Activated CD4-positive, alpha-beta T cell treated with anti-CD3 and anti-CD28 coated beads, Interleukin-2, amount 50 U/mL, for 4 hours (primary cell): ENCODE measurements at places on chromosomes 2 and 18.
A peak's percentile ranks its signal among the peaks of the same experiment; 100 is the strongest.

GRCh38 chr18:69958422-69958821 is 10.7 kb upstream of the CD226 start:
- DNase-seq, result no peak

GRCh38 chr2:76556018-76556417 is 845.3 kb upstream of the GCFC2 start:
- DNase-seq, result no peak

GRCh38 chr18:46719388-46719787 is 37.5 kb downstream of the ST8SIA5 start:
- no peak for DNase-seq

DNA sequence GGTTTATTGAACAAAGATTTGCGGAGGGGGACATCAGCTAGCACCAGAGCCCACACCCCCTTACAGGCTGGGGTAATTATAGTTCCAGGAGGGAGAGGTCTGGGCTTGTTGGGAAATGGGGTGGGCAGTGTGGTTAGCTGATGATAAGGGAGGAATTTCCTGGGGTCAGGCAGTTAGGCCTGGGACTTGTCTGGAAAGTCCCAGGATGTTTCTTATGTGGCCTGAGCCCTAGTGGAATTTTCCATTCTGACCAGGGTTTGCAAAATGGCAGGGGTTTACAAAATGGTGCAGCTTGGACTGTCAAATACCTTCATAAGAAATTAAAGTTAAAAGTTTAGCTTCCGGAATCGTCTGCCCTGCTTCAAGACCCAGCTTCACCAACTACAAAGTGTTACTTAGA is 199.1 kb downstream of the FBXO15 start:
- no peak for DNase-seq

GRCh38 chr2:216504376-216504762 is 5.7 kb downstream of the RPL37A start:
- DNase-seq, result no peak

- no peak for DNase-seq
Observed at GRCh38 chr2:60025496-60025895, 528.0 kb downstream of the BCL11A start.

DNA sequence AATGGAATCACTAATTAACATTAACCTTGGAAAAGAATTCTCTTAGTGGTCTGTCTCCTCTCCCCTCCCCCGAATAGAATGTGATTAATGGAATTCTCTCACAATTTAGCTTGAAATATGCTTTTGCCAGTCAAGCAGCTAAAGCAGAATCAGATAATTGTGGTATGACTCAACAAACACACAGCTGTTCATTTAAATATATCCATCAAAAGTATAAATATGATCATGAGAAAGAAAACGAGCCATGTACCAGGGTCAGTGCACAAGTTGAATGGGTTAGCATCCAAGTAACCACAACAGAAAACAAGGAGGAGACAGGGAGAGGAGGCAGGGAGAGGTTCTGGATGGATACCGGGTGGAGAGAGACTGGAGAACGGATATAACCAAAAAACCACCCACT is 66.9 kb downstream of the ACVR1 start:
- DNase-seq, result no peak

- no peak for DNase-seq
Observed at GRCh38 chr2:70214953-70215549, 24.2 kb upstream of the C2orf42 start.

DNA sequence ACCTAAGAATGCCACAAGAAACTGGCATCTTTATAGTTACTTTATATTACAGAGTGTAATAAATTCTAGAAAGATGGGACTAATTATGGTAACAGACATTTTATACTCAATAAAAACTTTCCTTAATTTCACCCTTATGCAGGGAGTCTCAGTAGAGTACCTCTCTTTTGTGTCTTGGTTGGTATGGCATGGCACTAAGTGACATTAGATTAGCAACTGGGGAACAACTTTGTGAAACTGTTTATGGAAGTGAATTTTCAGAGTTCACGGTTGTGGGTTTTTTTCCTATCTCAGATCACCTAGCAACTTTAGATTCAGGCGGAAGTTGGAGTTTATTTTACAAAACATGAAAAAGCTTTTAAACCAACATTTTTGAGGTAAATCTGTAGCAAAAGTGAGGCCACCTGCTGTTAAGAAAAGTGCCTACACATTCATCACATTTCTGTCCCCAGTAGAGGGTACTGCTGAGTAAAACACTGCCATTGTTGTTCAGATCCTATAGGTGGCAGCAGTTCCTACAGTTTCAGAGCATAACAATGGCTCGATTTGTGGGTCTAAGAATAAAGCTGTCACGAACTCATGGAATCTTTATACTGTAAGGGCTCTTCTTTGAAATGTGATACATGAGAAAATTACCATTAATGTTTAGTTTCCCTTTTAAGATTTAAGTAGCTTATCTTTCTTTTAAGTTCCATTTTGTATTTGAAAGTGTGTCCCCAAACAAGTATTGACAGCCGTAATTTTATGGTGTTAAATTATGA is 117.6 kb downstream of the CAMKMT start:
- peak; percentile 2 for DNase-seq

DNA sequence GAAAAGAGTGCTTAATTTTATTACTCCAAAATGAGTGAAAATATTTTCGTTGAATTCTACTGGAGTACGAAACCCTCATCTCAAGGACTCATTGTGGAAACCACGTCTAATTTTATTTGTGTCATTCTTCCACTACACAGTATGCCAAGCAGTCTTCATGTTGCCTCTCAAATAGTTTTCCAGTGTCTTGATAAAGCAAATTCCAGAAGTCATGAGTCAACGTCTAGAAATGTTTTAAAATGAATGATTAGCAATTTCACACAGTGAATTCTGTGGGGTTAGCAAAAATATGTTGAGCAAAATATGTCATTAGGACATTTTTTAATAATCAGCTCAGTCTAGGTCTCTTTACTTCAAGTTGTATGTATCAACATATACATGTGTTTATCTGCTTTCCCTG is 865.5 kb downstream of the DSC3 start:
- no peak for DNase-seq

GRCh38 chr2:232537079-232537478 is 2.4 kb upstream of the CHRNG start:
- DNase-seq, result no peak

DNA sequence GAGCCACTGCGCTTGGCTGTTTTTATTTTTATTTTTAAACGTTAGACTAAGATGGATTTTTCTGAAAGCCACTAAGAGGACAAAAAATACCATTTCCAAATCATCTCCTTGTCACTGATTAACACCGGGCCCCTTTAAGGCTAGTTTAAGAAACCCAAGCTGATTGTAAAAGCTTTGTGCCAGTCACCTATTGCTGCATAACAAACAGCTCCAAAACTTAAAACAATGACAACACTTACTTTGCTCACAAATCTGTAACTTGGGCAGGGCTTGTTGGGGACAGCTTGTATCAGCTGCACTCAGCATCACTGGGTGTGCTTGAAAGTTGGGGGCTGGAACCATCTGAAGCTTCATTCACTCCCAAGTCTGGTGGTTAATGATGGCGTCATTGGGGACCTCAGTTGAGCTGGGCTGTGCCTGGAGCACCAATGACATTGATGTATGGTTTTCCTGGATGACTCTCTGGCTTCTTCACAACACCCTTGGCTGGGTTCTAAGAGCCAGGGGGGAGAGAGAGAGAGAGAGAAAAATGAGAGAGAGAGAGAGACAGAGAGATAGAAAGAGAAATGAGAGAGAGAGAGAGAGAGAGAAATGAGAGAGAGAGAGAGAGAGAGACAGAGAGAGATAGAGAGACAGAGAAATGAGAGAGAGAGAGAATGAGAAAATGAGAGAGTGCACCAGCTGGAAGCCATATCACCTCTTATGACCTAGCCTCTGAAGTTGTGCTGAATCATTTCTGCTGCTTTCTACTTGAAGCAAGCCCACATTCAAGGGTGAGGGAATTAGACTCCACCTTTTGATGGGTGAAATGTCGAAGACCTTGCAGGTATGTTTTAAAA is 26.0 kb upstream of the ATG16L1 start:
- DNase-seq, result no peak

DNA sequence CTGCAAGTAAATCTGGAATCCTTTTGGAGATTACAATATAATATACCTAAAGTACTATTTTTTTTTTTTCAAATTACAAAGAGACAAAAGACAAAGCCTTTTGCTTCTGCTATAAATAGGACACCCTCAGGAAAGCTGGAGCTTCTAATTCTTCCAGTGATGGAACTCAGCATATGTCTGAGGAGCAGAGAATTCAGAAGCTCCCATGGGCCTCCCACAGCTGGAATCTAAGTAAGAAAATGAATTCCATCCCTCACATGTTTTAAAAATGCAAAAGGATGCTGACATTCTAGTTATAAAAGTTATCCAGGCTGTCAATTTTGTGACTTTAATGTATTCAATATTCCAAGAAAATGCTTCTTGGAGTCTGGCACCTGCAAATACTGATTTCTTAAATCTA is 571.3 kb upstream of the LRRTM4 start:
- DNase-seq, result no peak

- DNase-seq, result no peak
Observed at GRCh38 chr18:75656035-75656434, 228.5 kb upstream of the SMIM21 start.

- no peak for DNase-seq
Observed at GRCh38 chr2:97880334-97880733, 115.4 kb downstream of the TMEM131 start.

GRCh38 chr2:228377533-228377932 is 196.0 kb upstream of the SPHKAP start:
- no peak for DNase-seq

- no peak for DNase-seq
Observed at GRCh38 chr2:13260402-13260801, 543.7 kb downstream of the TRIB2 start.
